ENCODE measurements at places on chromosomes 6 and 20. TPM values are rescaled to one million over a fixed set of nuclear protein-coding genes. Genes with fewer than 3 reads are reported as not detected.

The FHL5 gene
- total RNA-seq, result not detected

The TBXT gene
- total RNA-seq, result 0.25 TPM

The SAMD5 gene
- 0.08 TPM for total RNA-seq

The COL21A1 gene
- total RNA-seq, result 3.1 TPM

DNA sequence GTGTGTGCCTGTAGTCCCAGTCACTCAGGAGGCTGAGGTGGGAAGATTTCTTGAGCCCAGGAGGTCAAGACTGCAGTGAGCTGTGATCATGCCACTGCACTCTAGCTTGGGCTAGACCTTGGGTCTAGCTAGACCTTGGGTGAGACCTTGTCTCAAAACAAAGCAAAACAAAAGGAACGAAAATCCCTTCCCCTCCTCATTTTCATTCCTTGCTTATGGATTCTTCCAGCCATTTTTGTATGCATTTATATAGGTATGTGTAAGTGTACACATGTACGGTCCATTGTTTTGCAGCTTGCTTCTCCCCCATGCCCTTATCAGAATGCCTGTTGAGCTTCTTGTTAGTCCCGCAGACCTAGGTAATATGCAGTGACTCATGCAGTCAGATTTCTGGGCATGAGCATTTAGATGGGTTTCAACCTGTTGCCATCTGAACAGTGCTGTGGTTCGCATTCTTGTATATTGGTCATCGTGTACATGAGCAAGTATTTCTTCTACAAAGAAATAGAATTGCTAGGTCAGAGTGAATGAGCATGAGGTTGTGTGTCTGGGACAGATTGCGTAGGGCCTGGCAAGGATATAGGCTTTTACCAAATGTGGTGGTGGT, 73.2 kb downstream of the ATRN start:
- H3K27ac ChIP-seq, result no peak overlapping the region
- no peaks in the 10 kb centered on the region for H3K27me3 ChIP-seq
- H3K36me3 ChIP-seq, result no peaks in the 10 kb centered on the region

- no peak for DNase-seq
- H3K4me3 ChIP-seq, result peak overlapping the region; percentile 46
- peaks cover 35% of the 10 kb centered on the region for H3K27me3 ChIP-seq
- no peaks in the 10 kb centered on the region for H3K4me1 ChIP-seq
Measured at GRCh38 chr6:28218312-28219248, 6.5 kb upstream of the ZSCAN9 start.

GRCh38 chr6:135883536-135883935, 32.0 kb downstream of the PDE7B start:
- no peak overlapping the region for H3K4me3 ChIP-seq
- DNase-seq, result no peak
- H3K27ac ChIP-seq, result no peak overlapping the region
- H3K27me3 ChIP-seq, result no peaks in the 10 kb centered on the region
- no peaks in the 10 kb centered on the region for H3K36me3 ChIP-seq

GRCh38 chr6:114062199-114062598, 91.3 kb upstream of the HDAC2 start:
- no peaks in the 10 kb centered on the region for H3K4me1 ChIP-seq
- H3K4me3 ChIP-seq, result no peak overlapping the region
- H3K27me3 ChIP-seq, result no peaks in the 10 kb centered on the region
- no peak for DNase-seq

- no peak overlapping the region for H3K4me3 ChIP-seq
- no peaks in the 10 kb centered on the region for H3K27me3 ChIP-seq
- no peak overlapping the region for H3K27ac ChIP-seq
- H3K36me3 ChIP-seq, result no peaks in the 10 kb centered on the region
- no peaks in the 10 kb centered on the region for H3K4me1 ChIP-seq
- no peak for DNase-seq
Measured at GRCh38 chr6:120938164-120938875, 396.0 kb downstream of the TBC1D32 start.

- no peaks in the 10 kb centered on the region for H3K4me1 ChIP-seq
- no peak overlapping the region for H3K27ac ChIP-seq
- H3K36me3 ChIP-seq, result no peaks in the 10 kb centered on the region
- H3K4me3 ChIP-seq, result no peak overlapping the region
- DNase-seq, result no peak
- H3K27me3 ChIP-seq, result no peaks in the 10 kb centered on the region
Measured at GRCh38 chr6:70636596-70636995, 31.1 kb upstream of the SMAP1 start.

GRCh38 chr6:116945809-116946208, 68.8 kb downstream of the RFX6 start:
- no peaks in the 10 kb centered on the region for H3K4me1 ChIP-seq
- H3K36me3 ChIP-seq, result no peaks in the 10 kb centered on the region
- no peak overlapping the region for H3K27ac ChIP-seq
- H3K4me3 ChIP-seq, result no peak overlapping the region

DNA sequence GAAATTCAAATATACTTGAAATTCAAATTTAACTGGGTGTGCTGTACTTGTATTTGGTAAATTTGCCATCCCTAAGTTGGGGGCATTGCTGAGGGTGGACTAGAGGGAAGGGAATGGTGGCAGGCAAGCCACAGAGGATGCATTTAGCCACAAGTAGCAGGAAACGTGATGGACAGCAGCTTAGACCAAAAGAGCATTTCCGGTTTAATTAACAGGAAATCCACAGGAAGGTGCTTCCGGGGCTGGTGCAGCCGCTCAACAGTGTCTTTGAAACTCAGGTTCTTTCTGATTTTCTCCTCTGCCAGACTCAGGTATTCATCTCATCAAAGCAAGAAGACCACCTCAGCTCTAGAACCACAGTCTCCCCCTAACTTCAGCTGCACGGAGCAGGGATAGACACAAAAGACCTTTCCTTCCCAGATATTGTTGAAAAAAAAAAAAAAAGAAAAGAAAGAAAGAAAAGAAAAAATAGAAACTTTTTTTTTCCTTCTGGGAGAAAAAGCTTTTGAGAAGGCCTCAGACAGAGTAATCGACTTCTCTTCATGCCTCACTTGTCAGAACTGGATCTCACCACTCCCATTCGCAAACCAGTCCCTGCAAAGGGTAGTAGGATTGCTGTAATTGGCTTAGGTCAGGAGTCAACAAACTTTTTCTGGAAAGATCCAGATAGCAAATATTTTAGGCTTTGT, 8.0 kb upstream of the BCAS1 start:
- no peak overlapping the region for H3K4me3 ChIP-seq
- no peaks in the 10 kb centered on the region for H3K27me3 ChIP-seq
- no peaks in the 10 kb centered on the region for H3K36me3 ChIP-seq
- H3K4me1 ChIP-seq, result no peaks in the 10 kb centered on the region
- DNase-seq, result no peak

DNA sequence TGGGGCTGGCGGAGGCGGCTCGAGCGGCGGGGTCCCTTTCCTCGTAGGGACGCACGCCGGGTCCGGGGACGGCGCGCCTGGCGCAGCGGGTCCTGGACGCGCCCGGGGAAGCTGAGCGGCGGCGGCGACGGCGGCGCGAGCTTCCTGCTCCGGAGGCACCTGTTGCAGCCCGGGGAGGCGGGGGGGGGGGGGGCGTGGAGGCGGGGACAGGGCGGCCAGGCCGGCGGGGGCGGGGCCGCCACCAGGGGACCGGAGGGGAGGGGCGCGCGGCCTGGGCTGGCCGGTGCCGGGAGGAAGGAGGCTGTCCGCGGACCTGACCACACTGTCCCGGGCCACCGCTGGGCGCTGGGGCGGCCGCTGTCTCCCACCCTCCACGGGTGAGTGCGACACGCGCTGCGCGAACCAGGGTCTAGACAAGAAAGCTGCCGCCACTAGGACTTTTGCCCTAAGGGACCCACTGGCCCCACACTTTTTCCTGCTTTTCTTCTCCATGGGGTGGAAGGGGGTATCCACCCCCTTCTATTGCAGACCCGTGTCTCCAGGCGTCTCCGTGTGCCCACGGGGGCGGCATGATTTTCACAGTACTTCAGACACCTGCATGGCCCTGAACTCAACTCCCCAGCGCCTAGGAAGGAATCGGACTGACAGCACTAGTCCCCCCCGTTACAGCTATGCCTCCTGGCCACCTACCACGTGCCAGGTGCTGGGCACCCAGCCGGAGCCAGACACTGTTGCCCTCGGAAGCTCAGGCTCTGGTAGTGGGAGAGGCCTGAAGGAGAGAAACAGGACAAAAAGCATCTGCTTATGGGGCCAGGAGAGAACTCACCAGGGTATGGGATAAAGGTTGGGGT, at the start of gene NFATC2:
Gene NFATC2 (minus strand): TSS at position 149 of the 851 bp plus-strand sequence. CDS start 220 bp downstream, outside the sequence.
- H3K36me3 ChIP-seq, result no peaks in the 10 kb centered on the region
- H3K4me1 ChIP-seq, result no peaks in the 10 kb centered on the region
- no peak within 1 kb of the TSS for H3K27ac ChIP-seq
- peaks cover 24% of the 10 kb centered on the region for H3K27me3 ChIP-seq
- DNase-seq, result no peak

DNA sequence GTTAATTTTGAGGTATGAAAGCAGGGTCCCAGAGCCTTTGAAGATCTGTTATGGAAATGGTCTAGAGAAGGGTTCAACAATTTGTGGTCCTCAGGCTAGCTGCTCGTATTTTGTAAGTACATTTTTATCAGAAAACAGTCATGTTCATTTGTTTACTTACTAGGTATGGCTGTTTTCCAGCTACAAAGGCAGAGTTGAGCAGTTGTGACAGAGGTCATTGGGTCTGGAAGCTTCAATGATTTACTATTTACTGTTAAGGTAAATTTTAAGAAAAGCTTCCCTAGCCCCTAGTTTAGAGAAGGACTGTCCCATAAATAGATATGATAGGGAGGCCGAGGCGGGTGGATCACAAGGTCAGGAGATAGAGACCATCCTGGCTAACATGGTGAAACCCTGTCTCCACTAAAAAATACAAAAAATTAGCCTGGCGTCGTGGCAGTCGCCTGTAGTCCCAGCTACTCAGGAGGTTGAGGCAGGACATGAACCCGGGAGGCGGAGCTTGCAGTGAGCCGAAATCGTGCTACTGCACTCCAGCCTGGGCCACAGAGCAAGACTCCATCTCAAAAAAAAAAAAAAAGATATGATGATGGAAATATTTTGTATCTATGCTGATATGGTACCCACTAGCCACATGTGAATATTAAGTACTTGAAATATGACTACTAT, 538.4 kb upstream of the CITED2 start:
- no peak overlapping the region for H3K27ac ChIP-seq
- DNase-seq, result no peak
- no peak overlapping the region for H3K4me3 ChIP-seq
- no peaks in the 10 kb centered on the region for H3K4me1 ChIP-seq
- no peaks in the 10 kb centered on the region for H3K36me3 ChIP-seq
- H3K27me3 ChIP-seq, result no peaks in the 10 kb centered on the region

DNA sequence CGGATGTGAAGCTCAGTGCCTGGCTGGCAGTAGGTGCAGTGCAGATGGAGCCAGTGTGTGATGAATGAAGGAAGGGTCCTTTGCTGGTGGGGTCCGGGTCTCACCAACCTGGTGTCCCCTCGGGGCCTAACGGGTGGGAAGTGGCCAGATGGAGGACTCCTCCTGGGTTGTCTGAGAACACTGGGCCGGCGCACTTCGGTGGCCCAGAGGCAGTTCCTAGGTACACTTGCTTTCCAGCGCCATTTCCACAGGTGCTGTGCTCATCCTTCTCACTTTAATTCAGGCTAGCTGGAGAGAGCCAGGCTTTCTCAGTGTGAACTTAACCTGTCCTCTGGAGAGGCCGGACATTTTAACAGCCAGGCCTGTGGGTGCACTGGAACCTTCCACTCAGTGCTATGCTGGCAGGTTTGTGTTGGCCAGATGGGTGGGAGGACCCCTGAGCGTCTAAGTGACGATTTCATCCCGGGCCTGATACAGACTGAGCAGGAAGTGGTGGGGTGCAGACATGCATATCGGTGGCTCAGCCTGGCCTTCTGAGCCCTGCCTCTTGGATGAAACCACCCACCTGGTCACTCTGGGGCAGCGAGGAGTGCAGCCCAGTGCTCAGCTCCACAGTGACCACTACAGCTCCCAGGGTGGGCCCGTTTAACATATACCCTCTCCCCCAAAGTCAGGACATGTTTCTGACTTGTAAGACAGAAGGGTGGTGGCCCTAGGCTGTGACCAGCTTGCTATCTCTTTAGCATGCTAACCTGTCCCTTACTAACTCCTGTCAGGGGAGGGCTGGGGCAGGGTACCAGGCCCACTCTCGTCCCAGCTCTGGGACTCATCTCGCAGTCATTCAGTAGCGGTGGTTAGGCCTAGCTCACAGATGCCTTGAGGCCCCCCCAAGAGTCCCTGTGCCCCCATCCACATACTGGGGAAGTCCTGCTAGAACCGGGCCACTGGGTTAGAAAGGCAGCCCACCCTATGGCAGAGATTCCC, 8.2 kb upstream of the PYGB start:
- DNase-seq, result no peak
- no peaks in the 10 kb centered on the region for H3K27me3 ChIP-seq
- no peak overlapping the region for H3K4me3 ChIP-seq

GRCh38 chr6:144129469-144129868, 20.8 kb upstream of the STX11 start:
- DNase-seq, result no peak
- no peaks in the 10 kb centered on the region for H3K36me3 ChIP-seq
- no peaks in the 10 kb centered on the region for H3K27me3 ChIP-seq

DNA sequence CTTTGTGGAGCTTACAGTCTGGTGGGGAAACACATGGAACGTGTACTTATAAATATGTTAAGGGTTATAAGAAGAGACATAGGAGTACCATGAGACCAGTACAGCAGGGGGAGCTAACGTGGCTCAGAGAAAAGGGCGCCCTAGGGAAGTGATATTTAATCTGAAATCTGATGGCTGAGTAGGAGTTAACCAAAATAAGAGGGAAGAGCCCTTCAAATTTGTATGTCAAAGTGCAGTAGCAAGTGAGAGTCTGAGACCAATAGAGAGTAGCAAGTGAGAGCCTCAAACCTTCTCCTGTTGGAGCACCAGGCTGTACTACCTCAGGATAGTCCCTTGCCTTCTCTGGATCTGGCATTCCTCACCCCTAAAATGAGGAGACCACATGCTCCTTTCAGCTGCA, 6.1 kb upstream of the PKIG start:
- no peaks in the 10 kb centered on the region for H3K4me1 ChIP-seq
- no peak for DNase-seq
- no peak overlapping the region for H3K27ac ChIP-seq
- no peaks in the 10 kb centered on the region for H3K36me3 ChIP-seq

- H3K27me3 ChIP-seq, result no peaks in the 10 kb centered on the region
- no peaks in the 10 kb centered on the region for H3K4me1 ChIP-seq
- no peak for DNase-seq
- no peak overlapping the region for H3K27ac ChIP-seq
Measured at GRCh38 chr6:156747715-156748114, 29.5 kb upstream of the ARID1B start.

DNA sequence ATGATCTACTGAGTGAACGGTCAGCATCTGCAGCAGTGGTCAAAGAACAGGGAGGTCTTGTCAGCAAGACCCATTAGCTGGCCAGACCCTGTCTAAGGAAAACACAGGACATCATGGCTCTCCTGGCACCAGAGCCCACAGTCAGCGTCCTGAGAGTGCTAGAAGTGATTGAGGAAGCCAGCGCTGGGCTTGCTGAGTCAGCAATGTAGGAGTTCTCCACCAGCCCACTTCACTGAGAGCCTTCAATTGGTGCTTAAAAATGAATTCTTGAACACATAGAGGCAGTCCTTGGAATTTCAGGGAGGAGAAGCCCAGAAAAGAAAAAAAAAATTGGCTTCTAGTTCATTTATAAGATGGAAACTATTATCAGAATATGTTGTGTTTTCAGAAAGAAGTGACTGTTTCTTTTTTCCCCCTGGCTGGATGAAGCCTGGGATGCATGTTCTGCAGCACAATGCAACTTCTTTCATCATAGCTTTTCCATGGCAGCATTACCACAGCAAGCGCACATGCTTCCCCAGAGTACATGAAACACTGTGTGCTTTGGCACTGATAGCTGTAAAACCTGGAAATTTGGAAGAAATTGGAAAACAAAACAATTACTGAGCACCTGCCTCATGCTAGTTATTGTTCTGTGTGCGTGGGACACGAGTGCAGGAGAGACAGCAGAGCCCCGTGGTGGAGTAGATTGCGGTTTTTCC, 899.9 kb downstream of the C6orf118 start:
- H3K4me1 ChIP-seq, result no peaks in the 10 kb centered on the region
- no peak for DNase-seq
- H3K36me3 ChIP-seq, result no peaks in the 10 kb centered on the region
- H3K27me3 ChIP-seq, result no peaks in the 10 kb centered on the region
- H3K4me3 ChIP-seq, result no peak overlapping the region
- no peak overlapping the region for H3K27ac ChIP-seq
